Stimulated activated CD4-positive, alpha-beta T cell treated with anti-CD3 and anti-CD28 coated beads, TNF-alpha, amount 100 ng/mL, for 1 hour (primary cell): ENCODE measurements at places on chromosomes 11 and 22.

- DNase-seq = no peak
Observed at GRCh38 chr11:827146-827896, 398 bp upstream of the CRACR2B start.

- no peak for DNase-seq
Observed at GRCh38 chr11:8787372-8787771, 104.8 kb downstream of the RPL27A start.

DNA sequence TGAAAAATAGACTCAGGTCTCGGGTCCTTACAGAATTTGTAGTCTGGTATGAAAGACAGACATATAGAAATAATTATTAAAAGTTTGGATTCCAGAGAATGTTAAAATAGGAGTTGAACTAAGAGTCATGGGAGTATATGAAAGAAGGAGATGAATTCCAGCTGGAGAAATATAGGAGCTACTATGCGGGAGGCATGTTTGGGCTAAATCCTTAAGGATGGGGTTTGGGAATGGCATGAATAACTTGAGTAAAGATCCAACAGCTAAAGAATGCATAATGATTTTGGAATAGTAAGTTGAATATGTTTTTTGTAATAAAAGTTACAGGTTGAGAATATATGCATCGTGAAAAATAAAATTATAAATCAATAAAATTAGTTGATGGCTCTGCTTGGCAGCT lies 129.4 kb upstream of the SLC5A12 start:
- DNase-seq = no peak

DNA sequence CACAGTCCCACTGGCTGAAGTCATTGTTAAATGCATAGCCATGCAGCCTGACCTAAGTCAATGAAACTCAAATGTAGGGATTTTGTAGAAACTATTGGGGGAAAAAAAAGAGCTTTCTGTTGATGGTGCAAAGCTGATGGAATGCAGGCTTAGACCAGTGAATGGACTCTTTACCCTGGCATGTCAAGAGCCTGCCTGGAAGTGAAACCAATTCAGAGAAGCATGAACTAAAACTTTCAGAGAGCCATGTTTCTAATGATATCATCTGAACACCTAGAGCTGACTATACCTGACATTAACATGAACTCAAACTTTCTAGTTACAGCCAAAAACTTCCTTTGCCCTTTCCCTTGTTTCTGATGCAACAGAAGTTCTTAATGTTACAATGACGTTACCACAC lies 89.0 kb downstream of the APIP start:
- no peak for DNase-seq

GRCh38 chr11:68406324-68407313 lies 53.9 kb upstream of the PPP6R3 start:
- DNase-seq = no peak

- no peak for DNase-seq
Observed at GRCh38 chr11:65184146-65184545, 2.4 kb downstream of the CAPN1 start.

GRCh38 chr22:44823396-44823795 lies 71.0 kb downstream of the ARHGAP8 start:
- no peak for DNase-seq

GRCh38 chr22:32066820-32067219 lies 23.8 kb downstream of the SLC5A1 start:
- DNase-seq = no peak

- DNase-seq = no peak
Observed at GRCh38 chr11:119673759-119674336, 55.2 kb downstream of the NECTIN1 start.

- DNase-seq = peak; percentile 55
Observed at GRCh38 chr11:82867495-82868082, 32.6 kb downstream of the PRCP start.

DNA sequence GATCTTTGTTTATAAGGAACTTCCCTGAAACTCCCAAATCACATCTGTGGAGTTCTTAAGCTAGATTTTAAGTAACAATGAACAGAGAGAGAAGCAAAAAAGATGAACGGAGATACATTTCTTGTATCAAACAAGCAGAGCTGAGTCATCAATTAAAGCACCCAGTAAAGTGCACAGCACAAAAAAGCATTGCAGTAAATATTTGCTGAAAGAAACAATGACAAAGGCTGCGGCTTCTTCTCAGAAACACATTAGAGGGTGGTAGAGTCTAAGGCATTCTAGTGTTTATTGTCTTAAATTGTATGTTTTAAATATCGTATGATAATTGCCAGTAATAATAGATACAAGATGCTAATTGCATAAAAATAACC lies 941.6 kb upstream of the CHORDC1 start:
- no peak for DNase-seq

DNA sequence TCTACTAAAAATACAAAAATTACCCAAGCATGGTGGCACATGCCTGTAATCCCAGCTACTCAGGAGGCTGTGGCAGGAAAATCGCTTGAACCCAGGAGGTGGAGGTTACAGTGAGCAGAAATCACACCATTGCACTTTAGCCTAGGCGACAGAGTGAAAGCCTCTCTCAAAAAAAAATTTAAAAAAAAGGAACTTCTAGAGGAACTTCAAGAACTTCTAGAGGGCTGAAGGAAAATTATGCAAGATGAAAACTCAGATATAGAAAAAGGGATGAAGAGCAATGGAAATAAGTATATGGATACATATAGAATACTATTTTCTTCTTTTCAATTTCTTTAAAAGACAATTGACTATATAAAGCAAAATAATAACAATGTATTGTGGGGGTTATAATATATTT lies 51.2 kb upstream of the PRR5 start:
- DNase-seq = no peak

GRCh38 chr11:98944461-98944860 lies 76.3 kb upstream of the CNTN5 start:
- no peak for DNase-seq

DNA sequence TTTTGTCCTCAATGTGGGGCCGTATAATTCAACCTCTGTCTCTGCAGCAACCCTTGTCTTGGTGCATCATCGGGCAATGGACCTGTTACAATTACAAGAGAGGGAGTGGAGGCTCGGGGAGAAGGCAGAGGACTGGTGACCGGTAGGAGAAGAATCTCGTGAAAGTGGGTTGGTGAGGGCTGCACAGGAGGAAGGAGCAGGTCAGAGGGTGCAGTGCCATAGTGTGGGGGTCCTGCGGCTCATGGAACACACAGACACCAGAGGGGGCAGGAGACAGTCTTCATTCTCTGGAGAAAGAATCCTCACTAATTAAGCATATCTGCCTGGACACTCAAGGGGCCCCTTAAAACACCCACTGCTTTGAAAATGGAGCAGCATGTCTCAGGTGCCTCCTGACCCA lies 174.7 kb upstream of the B3GAT1 start:
- no peak for DNase-seq

DNA sequence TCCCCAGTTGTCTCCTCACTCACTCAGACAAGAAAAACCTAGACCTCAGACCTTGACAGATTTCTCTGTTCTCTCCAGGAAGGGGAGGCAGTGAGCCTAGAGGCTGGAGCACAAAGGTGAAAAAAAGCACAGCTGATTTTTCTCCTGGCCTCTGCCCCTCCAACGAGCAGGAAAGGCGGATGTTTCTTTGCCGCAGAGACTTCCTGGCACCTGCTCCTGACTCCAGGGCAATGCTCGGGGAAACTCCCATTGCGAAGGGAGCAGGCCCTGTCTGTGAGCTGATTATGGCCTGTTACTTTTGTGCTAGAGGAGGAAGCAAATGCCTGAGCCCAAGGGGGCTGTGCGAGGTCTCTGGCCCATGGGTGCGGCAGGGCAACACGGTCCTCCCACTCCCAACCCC lies 25.4 kb downstream of the MS4A10 start:
- DNase-seq = no peak

DNA sequence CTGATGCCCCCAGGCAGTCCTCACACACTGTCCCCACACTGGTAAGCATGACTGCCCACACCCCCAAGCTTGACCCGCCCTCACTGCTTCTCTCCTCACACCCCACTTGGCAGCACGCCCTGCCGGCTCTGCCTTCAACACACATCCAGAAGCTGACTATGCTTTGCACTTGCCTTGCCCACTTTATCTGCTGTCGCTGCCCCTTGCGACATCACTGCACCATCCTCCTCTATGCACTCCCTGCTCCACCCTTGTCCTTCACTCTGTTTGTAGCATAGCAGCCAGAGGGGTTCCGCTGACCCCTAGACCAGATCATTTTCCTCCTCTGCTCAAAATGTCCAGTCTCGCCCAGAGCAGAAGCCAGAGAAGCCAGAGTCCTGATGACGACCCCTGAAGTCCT lies 25.3 kb upstream of the SLC25A1 start:
- no peak for DNase-seq

GRCh38 chr11:29024386-29024785 lies 916.2 kb downstream of the METTL15 start:
- DNase-seq = no peak

DNA sequence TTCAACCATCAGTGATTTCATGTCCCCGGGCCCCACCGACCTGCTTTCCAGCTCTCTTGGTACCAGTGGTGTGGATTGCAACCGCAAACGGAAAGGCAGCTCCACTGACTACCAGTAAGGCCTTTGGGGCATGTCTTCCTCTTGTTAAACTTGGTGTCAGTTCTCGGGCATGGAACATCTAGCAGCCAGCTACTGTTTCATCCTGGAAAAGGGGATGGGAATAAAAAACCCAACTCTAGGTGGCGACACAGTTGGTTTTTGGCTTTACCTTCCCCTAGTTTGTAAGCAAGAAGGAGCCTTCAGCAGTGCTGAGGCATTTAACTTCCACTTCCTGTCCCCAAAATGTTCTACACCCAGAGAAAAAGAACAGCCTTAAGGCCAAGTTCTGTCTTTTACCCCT lies 76.7 kb downstream of the BMAL1 start:
- DNase-seq = no peak

GRCh38 chr11:94780432-94780831 lies 12.3 kb downstream of the AMOTL1 start:
- DNase-seq = no peak

GRCh38 chr11:42827845-42828244 lies 484.0 kb upstream of the API5 start:
- no peak for DNase-seq

GRCh38 chr22:17149076-17149815 lies 9.8 kb downstream of the HDHD5 start:
- no peak for DNase-seq

- no peak for DNase-seq
Observed at GRCh38 chr22:48376936-48377712, 1450.5 kb downstream of the BRD1 start.

DNA sequence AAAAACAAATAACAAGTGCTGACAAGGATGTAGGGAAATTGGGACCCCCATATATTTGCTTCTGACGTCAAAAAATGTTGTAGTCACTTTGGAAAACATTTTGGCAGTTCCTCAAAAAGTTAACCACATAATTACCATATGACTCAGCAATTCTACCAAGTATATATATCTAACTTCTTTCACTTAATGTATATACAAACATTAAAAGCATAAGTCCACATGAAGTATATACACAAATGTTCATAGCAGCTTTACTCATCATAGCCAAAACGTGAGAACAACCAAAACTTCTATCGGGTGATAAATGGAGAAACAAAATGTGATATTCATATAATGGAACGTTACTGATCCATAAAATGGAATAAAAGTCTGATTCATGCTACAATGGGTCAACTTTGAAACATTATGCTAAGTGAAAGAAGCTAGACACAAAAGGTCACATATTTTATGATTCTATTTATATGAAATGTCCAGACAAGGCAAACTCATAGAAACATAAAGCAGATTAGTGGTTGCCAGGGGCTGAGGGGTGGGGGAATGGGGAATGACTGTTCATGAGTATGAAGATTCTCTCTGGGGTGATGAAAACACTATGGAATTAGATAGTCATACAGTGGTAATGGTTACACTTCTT lies 48.7 kb upstream of the TEAD1 start:
- no peak for DNase-seq

DNA sequence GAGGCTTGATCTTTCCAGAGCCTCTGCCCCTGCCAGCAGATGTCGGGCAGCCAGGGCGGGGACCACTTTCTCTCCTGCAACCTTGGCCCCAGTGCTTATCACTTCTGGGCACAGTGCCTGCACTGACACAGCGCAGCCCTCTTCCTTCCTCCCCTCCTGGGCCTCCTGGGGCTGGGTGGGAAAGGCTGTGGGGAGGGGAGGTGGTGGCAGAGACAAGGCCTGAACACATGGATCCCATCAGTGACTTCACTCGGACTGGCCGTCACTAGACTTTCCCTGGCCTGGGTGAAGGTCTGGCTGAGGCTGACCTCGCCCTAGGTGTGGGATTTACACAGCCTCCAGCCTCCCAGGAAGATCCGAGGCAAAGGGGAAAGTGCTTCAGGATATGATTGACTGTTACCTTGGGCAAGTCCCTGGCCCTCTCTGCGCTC lies 68.1 kb downstream of the LRRC32 start:
- DNase-seq = no peak

GRCh38 chr11:59180168-59180776 lies 8.3 kb downstream of the DTX4 start:
- no peak for DNase-seq

DNA sequence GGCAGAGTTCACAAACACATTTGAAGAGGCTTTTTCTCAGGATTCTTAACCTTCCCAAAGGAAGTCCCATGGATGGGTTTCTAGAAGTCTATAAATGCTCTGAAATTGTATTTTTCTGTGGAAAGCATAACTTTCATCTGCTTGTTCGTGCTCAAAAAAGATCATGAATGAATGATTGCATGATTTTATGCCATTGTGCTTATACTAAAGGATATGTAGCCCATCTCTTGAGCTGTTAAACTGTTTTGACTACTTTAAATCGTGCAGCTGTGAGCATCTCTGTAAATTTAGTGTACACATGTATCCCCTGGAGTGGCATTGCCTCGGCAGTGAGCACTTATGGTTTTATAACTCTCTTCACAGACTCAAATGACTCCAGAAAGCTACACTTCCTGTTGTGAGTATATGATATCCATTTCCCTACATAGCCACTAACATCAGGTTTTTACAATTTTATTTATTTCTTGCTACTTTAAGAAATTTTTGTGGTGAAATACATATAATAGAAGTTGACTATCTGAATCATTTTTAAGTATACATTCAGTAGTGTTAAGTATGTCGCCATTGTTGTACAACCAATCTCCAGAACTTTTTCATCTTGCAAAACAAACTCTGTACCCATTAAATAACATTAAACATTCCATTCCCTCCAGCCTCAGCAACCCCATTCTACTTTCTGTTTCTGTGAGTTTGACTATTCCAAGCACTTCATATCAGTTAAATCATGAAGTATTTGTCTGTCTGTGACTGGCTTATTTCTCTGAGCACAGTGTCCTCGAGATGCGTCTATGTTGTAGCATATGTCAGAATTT lies 8.0 kb downstream of the NEAT1 start:
- DNase-seq = no peak

- DNase-seq = no peak
Observed at GRCh38 chr11:59173080-59173963, 1.4 kb downstream of the DTX4 start.
